ENCODE measurements at places on chromosomes 13 and 19. TPM values are rescaled to one million over a fixed set of nuclear protein-coding genes. Genes with fewer than 3 reads are reported as not detected.

DNA sequence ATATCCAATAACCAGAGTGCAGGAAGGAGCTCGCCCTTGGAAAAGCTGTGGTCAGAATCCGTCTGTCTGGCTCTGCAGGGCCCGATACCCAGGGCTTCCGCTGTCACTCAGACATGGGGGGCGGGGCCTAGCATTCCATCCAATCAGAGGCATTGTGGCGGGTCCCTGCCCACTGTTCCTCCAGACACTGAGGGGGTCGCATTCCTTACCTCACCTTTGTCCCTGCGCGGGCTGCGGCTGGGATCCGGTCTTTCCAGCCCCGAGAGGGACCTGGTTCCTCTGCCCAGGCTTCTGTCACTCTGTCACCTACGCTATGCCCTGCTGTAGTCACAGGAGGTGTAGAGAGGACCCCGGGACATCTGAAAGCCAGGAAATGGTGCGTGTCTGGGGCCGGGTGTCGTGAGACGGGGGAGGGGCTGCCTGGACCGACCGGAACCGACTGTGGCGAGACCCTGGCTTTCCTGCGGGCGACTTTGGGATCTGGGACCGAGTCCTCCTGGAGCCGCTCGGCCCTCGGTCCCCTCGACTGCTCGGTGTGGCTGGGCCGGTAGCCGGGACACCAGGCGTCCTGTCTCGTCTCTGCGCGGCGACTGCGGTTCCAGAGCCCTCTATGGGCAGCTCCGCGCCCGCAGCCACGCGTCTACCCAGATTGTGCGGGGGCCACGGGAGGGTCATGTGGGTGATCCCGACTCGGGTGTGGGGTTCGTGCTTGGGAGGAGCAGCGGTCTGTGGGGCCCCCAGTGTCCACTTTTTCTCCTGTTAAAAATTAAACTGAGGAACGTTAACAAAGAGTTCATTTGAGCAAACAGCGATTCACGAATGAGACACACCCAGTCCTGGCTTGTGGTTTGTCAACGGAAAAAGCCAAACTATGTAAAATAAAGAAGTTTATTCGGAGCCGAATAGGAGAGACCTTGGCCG is at the start of gene ZNF69:
Gene ZNF69 (plus strand): TSS at position 172 of the 921 bp plus-strand sequence. CDS start 142 bp downstream, at position 314.
- no peaks in the 10 kb centered on the region for H3K36me3 ChIP-seq
- peak within 1 kb of the TSS; percentile 59 for H3K4me3 ChIP-seq
- H3K27ac ChIP-seq = peak within 1 kb of the TSS; percentile 63
- DNase-seq = peak; percentile 84

Gene EVI5L
- 1.8 TPM for total RNA-seq

Gene DENND1C
- total RNA-seq = 0.78 TPM

Gene RNF17
- total RNA-seq = 0.58 TPM

- H3K27me3 ChIP-seq = no peaks in the 10 kb centered on the region
- H3K27ac ChIP-seq = no peak overlapping the region
- no peaks in the 10 kb centered on the region for H3K4me1 ChIP-seq
Measured at GRCh38 chr13:96646515-96647211, 347.6 kb downstream of the OXGR1 start.

Gene NPHS1
- not detected for total RNA-seq

DNA sequence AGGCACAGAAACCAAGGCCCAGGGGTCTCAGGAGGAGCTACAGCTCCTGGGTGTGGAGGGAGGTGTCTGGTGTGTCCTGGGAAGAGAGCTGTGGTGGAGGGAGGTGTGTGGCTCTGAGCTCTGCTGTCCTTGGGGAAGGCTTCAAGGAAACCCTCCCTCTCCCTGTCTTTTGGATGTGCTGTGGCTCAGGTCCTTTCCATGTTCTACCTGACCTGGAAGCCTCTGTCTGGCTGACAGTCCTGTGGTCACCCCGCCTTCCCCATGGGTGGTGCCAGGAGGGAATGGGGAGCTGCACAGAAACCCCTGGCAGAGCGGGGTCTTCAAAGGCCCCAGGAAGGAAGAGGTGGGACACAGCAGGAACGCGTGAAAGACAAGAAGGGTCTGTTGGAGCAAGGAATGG is 617 bp upstream of the CEACAM7 start:
- DNase-seq = no peak
- no peaks in the 10 kb centered on the region for H3K27me3 ChIP-seq
- H3K36me3 ChIP-seq = no peaks in the 10 kb centered on the region
- H3K27ac ChIP-seq = no peak overlapping the region

Gene HNRNPUL1
- total RNA-seq = 211 TPM

DNA sequence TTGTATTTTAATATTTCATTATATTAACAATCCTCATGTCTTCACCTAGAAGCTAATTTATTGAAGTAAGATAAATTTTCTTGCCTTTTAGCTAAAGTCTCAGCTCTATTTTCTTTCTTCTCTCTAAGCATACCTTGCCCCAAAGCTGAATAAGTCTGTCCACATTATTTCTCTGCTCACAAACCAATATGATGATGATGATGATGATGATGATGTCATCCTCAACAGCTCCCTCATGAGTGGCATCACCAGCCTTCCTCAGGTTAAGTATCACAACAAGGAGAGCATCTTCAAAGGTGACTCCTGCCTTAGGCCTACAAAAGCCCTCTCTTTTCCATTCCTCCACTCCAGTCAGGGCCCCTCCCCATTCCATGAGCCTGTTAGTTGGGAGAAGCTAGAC is 31.9 kb upstream of the ATP12A start:
- DNase-seq = no peak
- no peak overlapping the region for H3K4me3 ChIP-seq
- H3K27me3 ChIP-seq = peaks cover 14% of the 10 kb centered on the region

Gene SOX1
- total RNA-seq = not detected

Gene CEACAM4
- not detected for total RNA-seq

DNA sequence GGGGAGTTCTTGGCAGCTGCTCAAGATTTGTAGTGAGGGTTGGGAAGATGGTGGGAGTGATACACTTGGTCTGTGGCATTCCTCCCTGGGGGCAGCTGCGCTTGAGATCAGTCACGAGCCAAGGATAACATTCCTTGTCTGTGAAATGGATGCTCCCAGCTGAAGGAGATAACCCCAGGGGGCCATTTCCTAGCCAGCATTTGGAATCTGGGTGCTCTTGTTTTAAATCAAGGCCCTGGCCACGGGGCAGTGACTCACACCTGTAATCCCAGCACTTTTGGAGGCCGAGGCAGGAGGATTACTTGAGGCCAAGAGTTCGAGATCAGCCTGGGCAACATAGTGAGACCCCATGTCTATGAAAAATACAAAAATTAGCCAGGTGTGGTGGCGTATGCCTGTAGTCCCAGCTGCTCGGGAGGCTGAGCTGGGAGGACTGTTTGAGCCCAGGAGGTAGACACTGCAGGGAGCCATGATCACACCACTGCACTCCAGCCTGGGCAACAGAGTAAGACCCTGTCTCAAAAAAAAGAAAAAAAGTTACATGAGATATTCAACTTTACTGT is 4.6 kb downstream of the PKN1 start:
- DNase-seq = no peak
- H3K4me1 ChIP-seq = peaks cover 28% of the 10 kb centered on the region
- H3K27ac ChIP-seq = no peak overlapping the region
- no peaks in the 10 kb centered on the region for H3K27me3 ChIP-seq
- peaks cover 37% of the 10 kb centered on the region for H3K36me3 ChIP-seq

DNA sequence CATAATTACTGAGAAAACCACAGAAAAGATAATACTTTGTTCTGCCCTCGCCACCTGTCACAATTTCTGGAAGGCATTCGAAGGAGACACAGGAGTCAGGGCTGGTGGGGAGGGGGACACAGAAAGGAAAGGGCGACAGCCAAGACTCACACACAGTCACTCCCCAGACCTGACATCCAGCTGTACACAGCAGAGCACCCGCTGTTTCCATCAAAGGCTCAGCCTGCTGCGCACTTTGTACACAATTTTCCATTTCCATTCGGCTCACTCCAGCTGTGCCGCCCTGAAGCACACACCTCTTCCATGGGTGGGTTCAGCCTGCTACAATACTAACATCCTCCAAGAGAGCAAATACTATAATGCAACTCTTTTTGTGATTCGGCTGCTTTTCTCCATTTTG is 38.0 kb downstream of the STK24 start:
- peaks cover 27% of the 10 kb centered on the region for H3K4me1 ChIP-seq
- DNase-seq = no peak
- no peak overlapping the region for H3K4me3 ChIP-seq
- no peaks in the 10 kb centered on the region for H3K27me3 ChIP-seq
- H3K27ac ChIP-seq = no peak overlapping the region

- peaks cover 12% of the 10 kb centered on the region for H3K4me1 ChIP-seq
- no peak overlapping the region for H3K27ac ChIP-seq
- no peaks in the 10 kb centered on the region for H3K27me3 ChIP-seq
- DNase-seq = no peak
- H3K4me3 ChIP-seq = no peak overlapping the region
Measured at GRCh38 chr19:10823690-10824089, 12.3 kb downstream of the TMED1 start.

- H3K4me3 ChIP-seq = no peak overlapping the region
- H3K27me3 ChIP-seq = no peaks in the 10 kb centered on the region
- no peaks in the 10 kb centered on the region for H3K4me1 ChIP-seq
- H3K36me3 ChIP-seq = no peaks in the 10 kb centered on the region
Measured at GRCh38 chr13:36051082-36051481, 80.1 kb downstream of the DCLK1 start.

GRCh38 chr13:113742445-113743120 is 16.4 kb upstream of the TMEM255B start:
- peaks cover 61% of the 10 kb centered on the region for H3K27me3 ChIP-seq
- H3K4me1 ChIP-seq = no peaks in the 10 kb centered on the region
- DNase-seq = no peak
- H3K36me3 ChIP-seq = no peaks in the 10 kb centered on the region

GRCh38 chr19:900043-900301 is 6.7 kb downstream of the RNU6-9 start:
- peaks cover 64% of the 10 kb centered on the region for H3K36me3 ChIP-seq
- peaks cover 37% of the 10 kb centered on the region for H3K4me1 ChIP-seq
- no peaks in the 10 kb centered on the region for H3K27me3 ChIP-seq
- no peak overlapping the region for H3K27ac ChIP-seq
- no peak overlapping the region for H3K4me3 ChIP-seq

DNA sequence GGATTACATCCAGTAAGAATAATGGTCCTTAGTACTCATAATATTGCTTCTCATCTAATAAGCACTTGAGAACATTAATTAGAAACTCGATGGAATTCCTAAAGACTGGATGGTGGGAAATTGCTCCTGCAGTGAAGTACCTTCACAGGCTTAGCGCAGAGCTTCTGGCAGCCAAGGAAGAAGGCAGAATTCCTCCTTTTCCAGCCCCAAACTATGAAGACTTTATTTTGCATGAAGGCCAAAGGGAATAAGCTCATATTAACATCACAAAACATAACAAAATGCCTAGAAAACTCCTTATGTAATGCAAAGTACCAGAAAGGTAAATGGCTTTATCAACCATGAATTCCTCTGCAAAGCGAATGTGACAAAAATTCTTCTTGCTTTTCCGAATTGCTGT is 336.1 kb downstream of the DNAJC15 start:
- H3K36me3 ChIP-seq = no peaks in the 10 kb centered on the region
- no peaks in the 10 kb centered on the region for H3K4me1 ChIP-seq
- no peak for DNase-seq
- no peak overlapping the region for H3K4me3 ChIP-seq

Gene FUT3
- 0.09 TPM for total RNA-seq

Gene PLVAP
- total RNA-seq = 0.81 TPM

Gene APOC4
- not detected for total RNA-seq

DNA sequence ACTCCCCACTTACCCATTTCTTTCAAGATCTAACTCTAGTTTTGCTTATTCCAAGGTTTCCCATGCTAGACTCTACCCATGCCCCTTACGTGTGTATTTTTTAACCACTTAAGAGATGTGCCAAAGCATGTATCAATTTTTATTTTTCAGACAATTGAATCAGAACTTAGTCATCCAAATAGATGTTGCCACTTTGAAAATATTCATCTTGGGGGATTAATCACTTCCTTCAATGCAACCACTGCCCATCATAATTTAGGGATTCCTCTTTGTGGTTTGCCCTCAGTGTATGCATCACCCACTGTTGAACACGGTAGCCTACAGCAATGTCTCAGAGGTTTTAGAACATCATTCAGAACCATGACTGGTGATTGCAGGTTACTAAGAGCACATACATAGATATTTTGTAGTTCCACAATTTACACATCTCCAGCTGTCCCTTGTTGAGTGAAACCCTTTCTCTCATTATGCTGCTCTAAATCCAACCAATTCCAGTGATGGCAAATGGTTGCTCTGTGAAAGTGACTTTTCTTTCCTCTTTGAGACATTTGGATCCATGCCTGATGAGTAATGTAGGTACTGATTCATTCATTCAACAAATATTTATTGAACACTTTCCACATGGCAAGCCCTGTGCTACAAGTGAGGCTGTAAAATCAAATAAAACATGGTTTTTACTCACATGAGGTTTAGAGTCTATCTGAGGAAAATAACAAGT is 60.6 kb upstream of the SERP2 start:
- no peak overlapping the region for H3K4me3 ChIP-seq
- no peaks in the 10 kb centered on the region for H3K4me1 ChIP-seq
- no peak for DNase-seq
- peaks cover 26% of the 10 kb centered on the region for H3K27me3 ChIP-seq
- no peaks in the 10 kb centered on the region for H3K36me3 ChIP-seq
- H3K27ac ChIP-seq = no peak overlapping the region

DNA sequence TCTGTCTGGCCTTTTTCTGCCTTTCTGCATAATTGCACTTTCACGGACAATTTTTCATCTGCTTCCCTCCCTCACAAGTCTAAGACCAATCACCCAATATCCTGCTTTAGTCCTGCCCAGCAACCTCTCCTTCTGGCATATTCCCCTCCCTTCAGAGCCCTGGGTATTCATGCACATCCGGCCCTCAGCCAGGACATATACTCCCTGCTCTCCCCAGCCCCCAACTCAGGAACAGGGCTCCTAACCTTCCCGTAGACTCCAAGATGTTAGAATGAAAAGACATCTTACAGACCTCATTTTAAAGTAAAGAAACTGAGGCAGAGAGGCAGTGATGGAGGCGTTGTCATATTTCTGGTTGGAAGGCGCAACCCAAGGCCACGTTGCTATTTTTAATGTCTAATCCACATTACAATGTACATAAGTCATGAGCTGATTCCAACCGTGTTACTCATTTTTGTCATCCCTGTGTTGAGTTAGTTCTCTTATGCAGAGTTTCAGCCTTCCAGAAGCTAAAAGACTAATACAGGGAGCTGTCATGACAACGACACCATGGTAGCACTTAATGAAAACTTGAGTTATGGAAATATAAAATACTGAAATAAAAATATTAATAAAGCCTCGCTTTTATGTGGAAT is 209.2 kb downstream of the TSHZ3 start:
- H3K27me3 ChIP-seq = no peaks in the 10 kb centered on the region
- H3K36me3 ChIP-seq = no peaks in the 10 kb centered on the region
- H3K4me1 ChIP-seq = no peaks in the 10 kb centered on the region
- H3K27ac ChIP-seq = no peak overlapping the region
- DNase-seq = no peak
- H3K4me3 ChIP-seq = no peak overlapping the region

Gene HRC
- 15.6 TPM for total RNA-seq

DNA sequence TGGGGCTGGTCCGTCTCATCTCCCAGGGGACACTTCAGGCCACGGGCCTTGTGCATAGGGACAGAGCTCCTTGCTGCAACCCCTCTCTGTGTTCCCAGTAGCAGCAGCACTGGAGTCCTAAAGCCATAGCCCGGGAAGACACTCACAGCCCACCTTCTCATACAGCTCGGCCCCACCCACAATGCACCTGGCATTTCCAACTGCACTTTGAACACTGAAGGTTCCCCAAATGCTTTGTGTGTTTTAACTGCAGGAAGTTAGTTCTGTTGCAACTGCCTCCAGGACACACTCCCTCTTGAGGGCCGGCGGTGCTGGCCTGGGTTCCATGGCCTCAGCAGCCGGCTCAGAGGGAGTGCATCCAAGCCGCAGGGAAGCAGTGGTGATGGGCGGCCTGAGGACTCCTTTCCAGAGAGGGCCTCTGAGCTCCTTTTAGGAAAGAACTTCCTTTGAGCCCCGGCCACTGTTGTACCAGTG is 22.7 kb upstream of the TMEM255B start:
- H3K27ac ChIP-seq = no peak overlapping the region
- H3K36me3 ChIP-seq = no peaks in the 10 kb centered on the region
- peaks cover 56% of the 10 kb centered on the region for H3K27me3 ChIP-seq
- no peak for DNase-seq
- no peak overlapping the region for H3K4me3 ChIP-seq
